ENCODE measurements at places on chromosomes 13 and 19.

- DNase-seq = no peak
Observed at GRCh38 chr19:51708811-51709210, 15.0 kb downstream of the HAS1 start.

DNA sequence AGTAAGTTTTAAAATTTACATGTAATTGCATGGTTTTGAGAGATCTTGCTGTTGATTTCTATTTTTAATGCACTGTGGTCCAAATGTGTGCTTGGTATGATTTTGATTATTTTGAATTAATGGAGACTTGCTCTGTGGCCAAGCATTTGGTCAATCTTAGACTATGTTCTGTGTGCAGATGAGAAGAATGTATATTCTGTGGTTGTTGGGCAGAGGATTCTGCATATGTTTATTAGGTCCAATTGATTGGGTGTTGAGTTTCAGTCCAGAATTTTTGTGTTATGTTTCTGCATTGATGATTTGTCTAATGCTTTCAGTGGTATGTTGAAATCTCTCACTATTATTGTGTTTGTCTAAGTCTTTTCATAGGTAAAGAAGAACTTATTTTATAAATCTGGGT is 82.3 kb downstream of the TDRD3 start:
- no peak for DNase-seq

- DNase-seq = no peak
Observed at GRCh38 chr13:102878481-102878880, 32.6 kb downstream of the ERCC5 start.

DNA sequence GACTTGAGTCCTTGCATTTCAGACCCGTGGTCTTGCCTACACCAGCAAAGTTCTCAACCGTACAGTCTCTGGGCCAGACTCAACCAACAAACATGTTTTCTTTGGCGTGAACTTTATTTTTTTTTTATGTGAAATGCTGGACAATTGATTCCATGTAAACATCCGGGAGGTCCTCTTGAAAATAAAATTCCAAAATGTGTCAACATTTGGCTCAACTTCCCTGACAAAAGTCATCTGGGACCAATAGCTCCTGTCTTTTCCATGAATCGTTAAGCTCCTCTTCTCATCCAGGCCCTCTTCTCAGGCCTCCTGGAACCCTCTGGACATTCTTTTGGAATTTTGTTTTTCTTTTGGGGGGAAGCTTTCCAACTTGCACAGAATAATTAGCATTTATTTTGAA is 2.7 kb downstream of the ALDH16A1 start:
- no peak for DNase-seq

GRCh38 chr19:18795540-18795939 is 4.4 kb upstream of the COMP start:
- no peak for DNase-seq

DNA sequence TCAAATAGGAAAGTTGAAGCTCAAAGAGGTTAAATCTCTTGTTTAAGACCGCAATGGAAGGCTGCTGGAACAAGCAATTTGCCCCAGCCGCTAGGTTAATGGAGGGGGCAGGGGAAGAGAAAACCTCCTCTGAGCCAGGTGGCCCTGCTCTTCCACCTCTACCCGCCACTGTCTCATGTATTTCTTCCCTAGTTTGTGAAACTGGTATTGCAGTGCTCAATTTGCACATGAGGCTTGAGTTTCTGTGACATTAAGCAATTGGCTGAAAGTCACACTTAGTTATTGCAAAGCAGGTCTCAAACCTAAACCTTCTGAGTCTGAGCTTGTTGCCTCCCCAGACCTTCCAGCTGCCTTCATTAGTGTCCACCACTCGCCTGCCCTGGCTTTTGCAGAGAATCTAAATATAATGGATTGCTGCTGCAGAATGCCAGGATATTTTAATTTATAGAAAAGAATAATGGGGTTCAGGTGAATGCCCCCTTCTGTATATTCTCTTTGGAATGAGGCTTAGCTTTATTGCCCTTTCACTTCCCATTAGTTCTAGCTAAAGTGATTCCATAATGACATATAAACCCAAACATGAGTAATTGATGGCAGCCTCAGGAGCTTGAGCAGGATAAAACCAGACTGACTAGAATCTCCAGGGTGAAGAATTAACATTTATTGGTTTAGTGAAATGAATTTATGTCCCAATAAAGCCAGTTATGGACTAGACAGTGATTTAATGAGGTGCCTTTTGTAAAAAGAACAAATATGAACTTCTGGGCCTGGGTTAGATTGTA is 27.0 kb upstream of the OLFM4 start:
- no peak for DNase-seq

- no peak for DNase-seq
Observed at GRCh38 chr19:14021474-14021873, 6.5 kb upstream of the RLN3 start.

DNA sequence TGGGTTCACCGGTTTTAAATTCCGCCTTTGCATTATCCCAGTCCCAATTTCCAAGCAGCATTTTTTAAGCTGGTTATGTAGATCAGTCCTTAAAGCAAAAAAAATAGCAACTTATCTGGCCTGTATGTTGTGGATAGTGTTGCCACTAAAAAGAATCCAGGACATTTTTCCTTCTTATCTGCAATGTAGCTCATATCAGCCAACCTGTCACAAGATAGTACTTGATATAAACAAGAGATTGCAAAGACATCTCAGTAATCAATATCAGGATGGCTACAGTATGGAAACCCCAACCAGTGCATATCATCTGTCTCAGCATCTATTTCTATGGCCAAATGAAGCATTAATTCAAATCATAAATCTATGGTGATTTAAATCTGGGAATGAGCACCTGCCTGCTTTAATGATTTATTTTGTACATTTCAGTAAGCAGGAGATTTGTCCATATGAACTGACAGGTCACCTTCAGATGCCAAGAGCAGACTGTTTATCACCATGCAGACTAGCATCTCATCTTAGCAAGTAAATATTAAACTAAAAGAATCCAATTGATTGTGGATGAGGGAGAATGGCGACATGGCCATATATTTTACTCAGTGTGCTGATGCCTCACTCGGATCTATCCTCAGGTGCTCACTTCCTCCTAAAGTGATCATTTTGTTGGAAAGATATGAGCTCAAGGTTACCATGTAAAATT is 240.4 kb downstream of the DACH1 start:
- no peak for DNase-seq

DNA sequence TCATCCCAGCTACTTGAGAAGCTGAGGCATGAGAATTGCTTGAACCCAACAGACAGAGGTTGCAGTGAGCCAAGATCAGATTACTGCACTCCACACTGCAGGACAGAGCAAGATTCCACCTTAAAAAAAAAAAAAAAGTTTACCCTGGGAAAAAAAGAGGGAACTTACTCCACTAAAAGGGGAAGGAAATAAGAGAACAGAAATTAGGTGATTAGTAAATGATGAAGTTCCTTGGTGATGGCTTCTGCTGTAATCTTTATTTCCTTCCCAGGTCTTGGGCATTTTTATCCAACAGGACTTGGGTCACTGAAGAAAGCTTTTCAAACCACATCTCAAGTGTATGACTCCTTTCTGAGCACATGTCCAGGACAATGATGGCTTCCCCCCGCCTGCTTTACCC is 9.3 kb downstream of the ZNF780A start:
- no peak for DNase-seq

- DNase-seq = no peak
Observed at GRCh38 chr13:51025245-51025905, 85.7 kb downstream of the C13orf42 start.

- no peak for DNase-seq
Observed at GRCh38 chr13:45416516-45417128, 1.6 kb downstream of the SLC25A30 start.

GRCh38 chr19:35742121-35742724 is at the start of gene IGFLR1:
TSS of gene IGFLR1 (minus strand) at chr19:35742452. CDS start at chr19:35741180, 1,272 bp downstream.
- DNase-seq = peak; percentile 81

- no peak for DNase-seq
Observed at GRCh38 chr19:32020538-32020937, 324.9 kb upstream of the ZNF507 start.

DNA sequence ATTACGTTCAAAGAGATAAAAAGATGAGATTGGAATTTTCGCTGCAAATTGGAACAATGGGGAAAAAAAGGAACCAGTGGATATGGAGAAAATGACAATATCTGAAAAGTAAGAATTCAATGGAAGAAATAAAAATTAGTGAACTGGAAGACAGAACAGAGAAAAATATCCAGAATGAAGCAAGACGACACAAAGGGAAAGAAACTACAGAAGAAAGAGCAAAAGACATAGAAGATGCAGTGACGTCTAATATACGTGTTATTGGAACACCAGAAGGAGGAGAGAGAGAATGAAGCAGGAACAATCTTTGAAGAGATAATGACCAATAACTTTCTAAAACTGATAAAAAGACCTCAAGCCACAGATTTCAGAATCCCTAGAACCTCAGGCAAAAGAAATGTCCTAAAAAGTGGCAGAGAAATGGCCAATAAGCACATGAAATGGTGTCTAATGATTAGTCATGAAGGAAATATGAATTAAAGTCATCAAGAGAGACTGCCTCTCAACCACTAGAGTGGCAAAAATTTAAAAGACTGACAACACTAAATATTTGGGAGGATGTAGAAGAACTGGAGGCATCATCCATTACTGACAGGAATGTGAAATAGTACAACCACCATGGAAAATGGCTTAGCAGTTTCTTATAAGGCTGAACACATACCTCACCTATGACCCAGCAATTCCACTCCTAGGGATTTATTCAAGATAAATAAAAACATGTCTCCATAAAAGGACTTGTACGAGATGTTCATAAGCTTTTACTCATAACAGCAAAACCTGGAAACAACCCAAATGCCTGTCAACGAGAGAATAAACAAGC is 56.5 kb downstream of the GADD45B start:
- DNase-seq = no peak

GRCh38 chr13:28819735-28820098 is 422 bp upstream of the MTUS2 start:
- peak; percentile 34 for DNase-seq

GRCh38 chr13:30832845-30833332 is 73.2 kb upstream of the MEDAG start:
- no peak for DNase-seq

GRCh38 chr13:78476910-78477309 is 126.4 kb downstream of the POU4F1 start:
- no peak for DNase-seq

- DNase-seq = no peak
Observed at GRCh38 chr13:66558506-66558905, 671.6 kb downstream of the PCDH9 start.

GRCh38 chr13:75402787-75403186 is 79.2 kb downstream of the TBC1D4 start:
- no peak for DNase-seq

GRCh38 chr19:28694812-28695211 is 518.1 kb downstream of the UQCRFS1 start:
- no peak for DNase-seq

DNA sequence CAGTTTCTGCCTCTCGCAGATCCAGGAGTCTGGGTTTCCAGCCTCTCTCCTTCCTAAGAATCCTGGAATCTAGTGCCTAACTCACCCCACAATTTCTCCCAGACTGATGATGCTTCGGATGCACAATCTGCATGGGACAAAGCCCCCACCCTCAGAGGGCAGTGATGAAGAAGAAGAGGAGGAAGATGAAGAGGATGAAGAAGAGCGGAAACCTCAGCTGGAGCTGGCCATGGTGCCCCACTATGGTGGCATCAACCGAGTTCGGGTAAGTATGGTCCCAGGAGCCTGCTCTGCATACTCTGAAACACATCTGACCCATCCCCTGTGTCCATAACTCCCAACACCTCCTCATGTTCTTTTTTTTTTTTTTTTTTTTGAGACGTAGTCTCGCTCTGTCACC is 796 bp downstream of the GRWD1 start:
- DNase-seq = no peak

DNA sequence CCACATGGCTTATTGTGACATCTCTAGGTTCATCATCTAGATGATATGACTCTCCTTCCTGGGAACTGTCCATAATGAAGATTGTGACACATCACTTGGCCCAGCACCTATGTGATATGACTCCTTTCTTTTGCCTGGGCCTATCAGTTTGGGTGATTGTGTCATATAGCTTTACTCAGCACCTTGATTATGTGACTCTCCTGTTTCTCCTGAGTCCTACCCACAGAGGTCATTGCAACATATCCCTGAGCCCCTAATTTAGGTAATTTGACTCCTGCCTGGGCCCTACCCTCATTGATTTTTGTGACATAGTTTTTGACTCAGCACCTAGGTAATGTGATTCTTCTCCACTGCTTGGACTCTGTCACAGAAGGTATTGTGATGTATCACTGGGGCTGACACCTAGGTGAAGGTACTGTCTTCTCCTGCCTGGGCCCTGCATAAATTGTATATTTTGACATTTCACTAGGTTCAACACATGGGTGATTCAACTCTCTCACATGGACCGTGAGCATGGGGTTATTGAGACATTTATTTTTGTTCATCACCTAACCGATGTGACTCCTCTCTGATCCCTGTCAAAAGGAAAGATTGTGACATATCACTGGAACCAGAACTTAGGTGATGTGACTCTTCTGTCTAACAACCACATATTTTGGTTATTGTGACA is 26.2 kb upstream of the ZNF254 start:
- no peak for DNase-seq

GRCh38 chr19:45564131-45564780 is 20.3 kb downstream of the OPA3 start:
- no peak for DNase-seq

DNA sequence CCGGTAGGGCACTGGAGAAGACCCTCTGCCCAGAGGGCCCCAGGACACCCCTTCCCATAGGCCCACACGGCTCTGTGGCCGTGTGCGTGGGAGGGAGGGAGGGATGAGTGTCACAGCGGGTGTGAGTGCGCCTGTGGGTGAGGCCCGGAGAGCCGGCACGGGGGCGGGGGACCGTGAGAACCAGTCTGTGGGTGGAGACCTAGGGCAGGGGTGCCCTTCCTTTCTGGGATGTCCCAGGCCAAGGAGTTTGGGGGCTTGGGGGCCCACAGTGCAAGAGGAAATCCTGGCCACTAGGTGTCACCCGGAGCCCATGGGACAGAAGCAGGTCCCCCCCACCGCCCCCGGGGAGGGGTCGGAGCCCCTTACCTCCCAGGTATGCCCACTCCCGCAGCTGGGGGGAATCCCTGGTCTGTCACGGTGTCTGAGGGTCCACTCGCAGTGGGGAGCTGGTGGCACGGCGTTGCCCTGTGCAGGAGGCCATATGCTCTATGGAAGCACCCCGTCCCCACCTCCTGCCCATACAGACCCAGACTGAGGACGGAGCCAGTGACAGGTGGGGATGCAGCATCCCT is 16.0 kb upstream of the SLC7A10 start:
- DNase-seq = peak; percentile 65

- DNase-seq = peak; percentile 2
Observed at GRCh38 chr13:41848435-41849255, 112.3 kb downstream of the VWA8 start.

GRCh38 chr13:34458756-34459715 is 483.0 kb upstream of the NBEA start:
- DNase-seq = no peak

GRCh38 chr19:43078311-43078710 is 4.2 kb downstream of the PSG2 start:
- no peak for DNase-seq

GRCh38 chr19:18057557-18057956 is 29.2 kb downstream of the IL12RB1 start:
- DNase-seq = no peak

DNA sequence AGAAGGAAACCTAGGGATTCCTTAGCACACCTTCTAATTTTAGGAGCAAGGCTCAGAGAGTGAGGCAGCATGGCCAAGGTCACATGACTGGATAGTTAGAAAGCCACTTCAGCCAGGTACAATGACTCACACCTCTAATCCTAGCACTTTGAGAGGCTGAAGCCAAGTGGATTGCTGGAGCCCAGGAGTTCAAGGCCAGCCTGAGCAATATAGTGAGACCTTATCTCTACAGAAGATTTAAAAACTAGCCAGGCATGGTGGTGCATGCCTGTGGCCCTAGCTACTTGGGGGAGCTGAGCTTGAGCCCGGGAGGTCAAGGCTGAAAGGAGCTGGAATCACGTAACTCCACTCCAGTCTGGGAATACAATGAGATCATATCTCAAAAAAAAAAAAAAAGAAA is 69.2 kb downstream of the TEX26 start:
- no peak for DNase-seq

Data from CD4-positive, alpha-beta T cell treated with Interleukin-17A for 1 hour (primary cell).